Suprapubic skin (tissue), 4 donors: ENCODE measurements at places on chromosomes 4 and X.

GRCh38 chr4:71333368-71333767 lies 5.5 kb upstream of the SLC4A4 start:
- no peak overlapping the region for H3K4me3 ChIP-seq
- DNase-seq: no peak
- no peaks in the 10 kb centered on the region for H3K36me3 ChIP-seq

GRCh38 chr4:56468097-56468422 lies 643 bp downstream of the SRP72 start:
- H3K36me3 ChIP-seq: peaks cover 22% of the 10 kb centered on the region
- DNase-seq: no peak
- peaks cover 43% of the 10 kb centered on the region for H3K4me1 ChIP-seq
- peak overlapping the region; percentile 94 for H3K4me3 ChIP-seq
- H3K27me3 ChIP-seq: no peaks in the 10 kb centered on the region

- no peaks in the 10 kb centered on the region for H3K4me1 ChIP-seq
- no peaks in the 10 kb centered on the region for H3K27me3 ChIP-seq
- H3K4me3 ChIP-seq: no peak overlapping the region
- H3K27ac ChIP-seq: no peak overlapping the region
- no peaks in the 10 kb centered on the region for H3K36me3 ChIP-seq
These were observed 237.2 kb upstream of the FSTL5 start for GRCh38 chr4:162401021-162401420.

- no peaks in the 10 kb centered on the region for H3K27me3 ChIP-seq
- no peaks in the 10 kb centered on the region for H3K4me1 ChIP-seq
- DNase-seq: no peak
- no peak overlapping the region for H3K27ac ChIP-seq
These were observed 35.8 kb downstream of the PDE5A start for GRCh38 chr4:119592830-119593229.

- H3K27ac ChIP-seq: no peak overlapping the region
- H3K36me3 ChIP-seq: no peaks in the 10 kb centered on the region
- H3K27me3 ChIP-seq: no peaks in the 10 kb centered on the region
- H3K4me3 ChIP-seq: no peak overlapping the region
- H3K4me1 ChIP-seq: no peaks in the 10 kb centered on the region
- DNase-seq: no peak
These were observed 7.1 kb downstream of the CCDC160 start for GRCh38 chrX:134244043-134244442.

DNA sequence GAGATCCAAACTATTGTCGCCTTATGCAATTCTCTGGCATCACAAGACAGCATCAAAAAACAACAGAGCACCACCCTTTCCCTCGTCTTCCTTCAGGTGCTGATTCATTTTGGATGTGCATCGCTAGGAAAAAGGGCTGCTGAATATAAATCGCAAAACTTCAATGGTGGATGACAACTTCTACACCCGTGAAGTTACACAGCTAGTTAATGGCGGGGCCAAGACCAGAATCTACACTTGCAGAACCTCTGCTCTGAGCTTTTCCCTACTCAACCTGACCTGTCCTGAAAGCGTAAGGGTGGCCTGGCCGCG lies 674 bp downstream of the GNPDA2 start:
- no peaks in the 10 kb centered on the region for H3K36me3 ChIP-seq
- H3K27ac ChIP-seq: peak overlapping the region; percentile 77
- H3K27me3 ChIP-seq: no peaks in the 10 kb centered on the region
- no peak for DNase-seq
- H3K4me3 ChIP-seq: peak overlapping the region; percentile 80

GRCh38 chrX:124462931-124463330 lies 116.6 kb downstream of the SH2D1A start:
- no peak overlapping the region for H3K27ac ChIP-seq
- no peak for DNase-seq
- H3K4me1 ChIP-seq: no peaks in the 10 kb centered on the region

DNA sequence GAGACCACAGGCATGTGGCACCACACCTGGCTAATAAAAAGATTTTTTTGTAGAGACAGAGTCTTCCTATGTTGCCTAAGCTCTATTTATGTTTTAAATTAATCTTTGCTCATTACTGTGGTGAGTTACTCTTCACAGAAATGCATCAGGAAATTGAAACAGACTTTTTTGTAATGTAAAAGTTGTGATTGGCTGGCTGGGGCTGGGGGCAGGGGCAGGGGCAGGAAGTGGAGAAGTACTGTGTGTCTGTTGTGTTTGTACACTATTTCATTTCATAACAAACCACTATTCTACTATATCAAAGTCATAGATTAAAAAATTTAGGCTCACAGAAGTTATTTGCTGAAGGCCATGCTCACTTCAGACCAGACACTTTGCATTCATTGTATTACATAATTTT lies 19.1 kb upstream of the ABRAXAS1 start:
- no peak overlapping the region for H3K27ac ChIP-seq
- no peaks in the 10 kb centered on the region for H3K4me1 ChIP-seq
- no peaks in the 10 kb centered on the region for H3K36me3 ChIP-seq
- no peaks in the 10 kb centered on the region for H3K27me3 ChIP-seq

GRCh38 chrX:30982467-30982866 lies 89.4 kb downstream of the FTHL17 start:
- no peak for DNase-seq
- H3K4me1 ChIP-seq: no peaks in the 10 kb centered on the region
- H3K4me3 ChIP-seq: no peak overlapping the region
- no peaks in the 10 kb centered on the region for H3K27me3 ChIP-seq

- no peaks in the 10 kb centered on the region for H3K4me1 ChIP-seq
- H3K27ac ChIP-seq: no peak overlapping the region
- no peak for DNase-seq
- H3K36me3 ChIP-seq: no peaks in the 10 kb centered on the region
These were observed 781.2 kb upstream of the DIAPH2 start for GRCh38 chrX:95903490-95903889.

DNA sequence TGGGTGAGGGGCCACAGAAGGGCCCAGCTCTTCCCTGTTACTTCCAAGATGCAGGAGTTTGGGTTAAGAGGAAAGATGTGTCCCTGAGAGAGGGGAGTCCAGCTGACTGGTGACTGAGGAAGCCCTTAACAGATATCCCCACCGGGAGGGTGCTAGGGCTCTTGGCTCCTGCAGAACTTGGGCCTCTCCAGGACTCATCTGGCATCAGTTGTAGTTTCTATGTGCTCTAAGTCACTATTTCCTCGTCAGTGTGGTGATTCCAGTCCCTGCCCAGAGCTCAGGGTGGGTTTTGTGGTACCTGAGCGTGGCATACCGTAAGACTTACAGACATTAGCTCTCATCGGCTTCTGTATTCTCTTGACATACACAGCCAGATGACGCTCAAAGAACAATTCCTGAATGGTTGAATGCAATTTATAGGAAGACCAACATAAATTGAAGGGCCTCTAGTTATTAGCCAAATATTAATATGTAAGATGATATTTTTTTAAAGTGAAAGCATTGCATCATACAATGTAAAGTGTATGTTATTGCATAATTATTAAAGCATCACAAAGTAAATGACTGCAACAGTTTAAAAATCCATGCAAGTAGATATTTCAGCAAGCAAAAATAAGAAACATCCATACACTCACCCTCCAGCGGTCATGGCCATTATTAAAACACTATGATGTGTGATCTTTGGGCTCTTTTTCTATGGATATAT lies 195.5 kb downstream of the PTTG2 start:
- H3K4me3 ChIP-seq: peak overlapping the region; percentile 8
- no peaks in the 10 kb centered on the region for H3K36me3 ChIP-seq
- DNase-seq: no peak
- H3K4me1 ChIP-seq: peaks cover 53% of the 10 kb centered on the region
- H3K27me3 ChIP-seq: no peaks in the 10 kb centered on the region

GRCh38 chr4:8230891-8231290 lies 31.8 kb downstream of the SH3TC1 start:
- H3K27ac ChIP-seq: no peak overlapping the region
- peaks cover 14% of the 10 kb centered on the region for H3K36me3 ChIP-seq
- H3K4me1 ChIP-seq: peaks cover 17% of the 10 kb centered on the region
- no peaks in the 10 kb centered on the region for H3K27me3 ChIP-seq
- no peak overlapping the region for H3K4me3 ChIP-seq

DNA sequence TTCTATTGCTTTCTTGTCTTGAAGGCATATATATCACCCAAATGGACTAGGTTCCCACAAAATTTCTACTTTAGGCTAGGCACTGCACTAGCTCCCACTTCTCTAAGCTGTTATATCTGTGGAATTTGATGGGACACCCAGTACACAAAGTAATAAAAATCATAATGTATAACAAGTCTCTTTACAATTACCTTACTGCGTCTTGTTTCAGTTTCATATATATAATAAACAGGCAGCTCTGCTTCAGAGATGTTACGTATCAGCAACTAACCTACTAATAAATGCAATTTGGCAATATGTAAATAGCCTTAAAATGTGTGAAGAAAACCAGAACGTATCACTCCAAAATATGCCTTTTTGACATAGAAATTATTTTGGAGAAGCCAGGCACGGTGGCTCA lies 42.0 kb upstream of the UGDH start:
- H3K27me3 ChIP-seq: no peaks in the 10 kb centered on the region
- no peak for DNase-seq
- H3K27ac ChIP-seq: peak overlapping the region; percentile 74
- H3K36me3 ChIP-seq: peaks cover 24% of the 10 kb centered on the region

DNA sequence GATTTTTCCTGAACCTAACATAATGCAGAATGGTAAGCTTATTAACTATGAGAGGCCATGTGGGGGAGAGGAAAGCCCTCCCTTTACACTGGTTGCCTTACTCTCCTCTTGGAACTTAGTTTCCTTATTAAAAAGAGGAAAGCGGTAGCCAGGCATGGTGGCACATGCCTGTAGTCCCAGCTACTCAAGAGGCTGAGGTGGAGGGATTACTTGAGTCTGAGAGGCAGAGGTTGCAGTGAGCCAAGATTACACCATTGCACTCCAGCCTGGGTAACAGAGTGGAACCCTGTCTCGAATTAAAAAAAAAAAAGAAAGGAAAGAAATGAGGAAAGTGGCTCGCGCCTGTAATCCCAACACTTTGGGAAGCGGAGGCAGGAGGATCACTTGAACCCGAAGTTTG lies 2.0 kb downstream of the FAM47E start:
- H3K4me3 ChIP-seq: no peak overlapping the region
- H3K4me1 ChIP-seq: peaks cover 16% of the 10 kb centered on the region
- no peak for DNase-seq
- H3K27ac ChIP-seq: no peak overlapping the region
- peaks cover 22% of the 10 kb centered on the region for H3K27me3 ChIP-seq
- H3K36me3 ChIP-seq: no peaks in the 10 kb centered on the region

GRCh38 chr4:136392576-136392975 lies 1139.7 kb downstream of the PCDH18 start:
- DNase-seq: no peak
- H3K4me3 ChIP-seq: no peak overlapping the region
- no peaks in the 10 kb centered on the region for H3K36me3 ChIP-seq
- no peaks in the 10 kb centered on the region for H3K4me1 ChIP-seq
- H3K27ac ChIP-seq: no peak overlapping the region
- H3K27me3 ChIP-seq: no peaks in the 10 kb centered on the region

GRCh38 chr4:86596807-86597206 lies 2.7 kb downstream of the PTPN13 start:
- no peaks in the 10 kb centered on the region for H3K36me3 ChIP-seq
- no peak for DNase-seq
- H3K4me3 ChIP-seq: peak overlapping the region; percentile 95

- no peak overlapping the region for H3K4me3 ChIP-seq
- H3K27me3 ChIP-seq: no peaks in the 10 kb centered on the region
- no peak overlapping the region for H3K27ac ChIP-seq
These were observed 687.3 kb upstream of the ACTRT1 start for GRCh38 chrX:128739539-128739938.

DNA sequence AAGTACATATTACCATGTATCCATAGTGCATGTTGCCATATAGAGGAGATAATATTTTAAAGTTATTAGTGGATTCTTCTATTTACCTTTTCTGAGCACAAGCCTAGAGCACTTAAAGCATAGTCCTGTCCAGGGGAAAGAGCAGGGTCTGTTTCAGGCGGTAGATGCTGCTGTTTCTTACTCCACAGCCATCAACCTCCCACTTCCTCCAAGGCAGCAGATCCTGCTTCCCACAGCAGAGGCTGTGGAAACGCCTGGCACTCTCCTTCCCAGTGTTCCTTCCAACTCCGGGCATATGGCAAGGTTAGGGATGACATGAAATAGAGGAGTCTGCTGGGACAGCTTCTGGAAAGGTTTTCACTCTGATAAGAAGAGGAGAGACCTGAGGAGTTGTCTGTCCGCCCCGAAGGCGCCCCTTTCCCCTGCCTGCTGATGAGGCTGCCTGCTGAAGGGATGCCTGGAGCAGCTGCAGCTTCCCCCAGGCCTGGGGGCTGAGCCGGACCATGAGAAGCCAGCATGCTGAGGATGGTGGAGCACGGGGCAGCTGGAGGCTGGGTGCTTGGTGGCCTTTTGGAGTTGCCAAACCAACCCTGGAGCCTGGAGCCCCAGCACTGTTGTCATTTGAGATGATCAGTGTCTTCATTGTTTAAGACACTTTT lies 43.9 kb upstream of the SLC25A4 start:
- H3K27me3 ChIP-seq: peaks cover 14% of the 10 kb centered on the region
- no peaks in the 10 kb centered on the region for H3K36me3 ChIP-seq
- DNase-seq: no peak
- no peaks in the 10 kb centered on the region for H3K4me1 ChIP-seq

- H3K4me1 ChIP-seq: no peaks in the 10 kb centered on the region
- no peaks in the 10 kb centered on the region for H3K36me3 ChIP-seq
- H3K4me3 ChIP-seq: no peak overlapping the region
- H3K27ac ChIP-seq: no peak overlapping the region
- no peak for DNase-seq
These were observed 359.6 kb upstream of the NOCT start for GRCh38 chr4:138655985-138656384.

DNA sequence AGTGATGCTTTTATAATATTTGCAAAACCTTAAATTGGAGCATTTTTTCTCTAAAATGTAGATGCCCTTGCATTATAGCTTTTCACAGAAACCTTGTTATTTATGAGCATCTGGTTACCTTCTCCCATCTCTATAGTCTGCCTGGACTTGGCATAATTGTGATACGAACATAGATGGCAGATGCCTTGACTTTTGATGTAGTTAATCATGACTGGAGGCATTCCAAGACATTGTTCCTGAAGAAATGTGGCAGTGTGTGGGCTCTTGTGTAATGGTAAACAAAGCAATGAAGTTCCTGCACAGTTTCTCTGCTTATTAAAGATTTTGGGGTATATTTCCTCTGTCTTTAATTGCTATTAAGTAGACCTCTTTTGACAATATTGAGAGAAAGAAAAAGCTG lies 500.1 kb downstream of the PCDH19 start:
- H3K36me3 ChIP-seq: no peaks in the 10 kb centered on the region
- H3K27me3 ChIP-seq: no peaks in the 10 kb centered on the region
- H3K4me1 ChIP-seq: no peaks in the 10 kb centered on the region
- H3K4me3 ChIP-seq: no peak overlapping the region

DNA sequence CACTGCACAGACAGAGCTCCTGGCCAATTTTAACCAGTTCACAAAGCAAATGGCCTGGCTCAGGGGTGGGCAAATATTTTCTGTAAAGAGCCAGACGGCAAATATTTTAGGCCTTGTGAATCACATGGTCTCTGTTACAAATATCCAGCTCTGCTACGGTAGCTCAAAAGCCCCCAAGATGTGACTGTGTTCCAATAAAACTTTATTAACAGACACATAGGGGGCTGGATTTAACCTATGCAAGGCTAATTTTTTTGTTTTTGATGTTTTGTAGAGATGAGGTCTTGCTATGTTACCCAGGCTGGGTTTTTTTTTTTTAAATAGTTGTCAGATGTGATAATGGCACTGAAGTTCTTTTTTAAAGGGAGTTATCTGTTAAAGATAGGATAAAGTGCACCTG lies 65.4 kb downstream of the PRKX start:
- no peak overlapping the region for H3K4me3 ChIP-seq
- no peak for DNase-seq
- H3K36me3 ChIP-seq: peaks cover 4% of the 10 kb centered on the region

- no peaks in the 10 kb centered on the region for H3K27me3 ChIP-seq
- no peaks in the 10 kb centered on the region for H3K4me1 ChIP-seq
- no peak overlapping the region for H3K27ac ChIP-seq
- H3K4me3 ChIP-seq: no peak overlapping the region
- no peak for DNase-seq
- H3K36me3 ChIP-seq: no peaks in the 10 kb centered on the region
These were observed 668.8 kb upstream of the PRKX start for GRCh38 chrX:4382273-4382672.
